ENCODE measurements at places on chromosomes 5 and 9.

DNA sequence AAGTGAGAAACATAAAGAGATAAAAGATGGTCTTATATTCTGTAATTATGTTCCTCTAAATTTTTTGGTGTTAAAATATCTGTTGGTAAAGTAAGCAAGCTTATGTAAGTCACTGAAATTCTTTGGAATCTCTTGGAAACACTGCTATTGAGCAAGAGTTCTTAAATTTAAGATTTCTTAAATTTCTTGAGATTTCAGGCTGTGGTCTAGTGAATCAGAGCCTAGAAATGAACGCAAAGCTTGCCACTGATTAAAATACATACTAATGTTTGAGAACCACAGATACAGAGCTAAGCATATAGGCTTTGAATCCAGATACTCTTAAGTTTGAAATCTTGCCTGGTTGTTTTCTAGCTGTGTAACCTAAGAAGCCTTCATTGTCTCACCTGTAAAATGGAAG lies 133.4 kb downstream of the TRPM3 start:
- no peak for DNase-seq

- DNase-seq = no peak
Observed at GRCh38 chr5:167864801-167865200, 426.6 kb upstream of the WWC1 start.

DNA sequence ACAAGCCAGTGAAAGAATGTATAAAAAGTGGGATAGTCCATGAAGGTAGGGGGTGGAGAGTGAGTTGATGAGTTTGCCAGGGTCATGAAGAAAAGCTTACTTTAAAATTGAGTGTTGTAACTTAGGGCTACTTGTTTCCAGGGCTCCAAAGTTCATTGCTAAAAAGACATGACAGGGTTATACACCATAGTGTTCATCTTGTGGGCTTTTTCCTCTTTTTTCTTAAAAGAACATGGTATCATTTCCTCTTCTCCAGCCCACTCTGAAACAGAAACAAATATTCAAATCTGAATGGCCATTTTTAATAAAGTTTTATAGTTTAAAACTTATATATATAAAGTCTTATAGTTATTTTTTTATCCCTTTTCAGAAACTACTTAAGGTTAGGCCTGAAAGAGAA lies 115.7 kb upstream of the SMC2 start:
- DNase-seq = no peak

DNA sequence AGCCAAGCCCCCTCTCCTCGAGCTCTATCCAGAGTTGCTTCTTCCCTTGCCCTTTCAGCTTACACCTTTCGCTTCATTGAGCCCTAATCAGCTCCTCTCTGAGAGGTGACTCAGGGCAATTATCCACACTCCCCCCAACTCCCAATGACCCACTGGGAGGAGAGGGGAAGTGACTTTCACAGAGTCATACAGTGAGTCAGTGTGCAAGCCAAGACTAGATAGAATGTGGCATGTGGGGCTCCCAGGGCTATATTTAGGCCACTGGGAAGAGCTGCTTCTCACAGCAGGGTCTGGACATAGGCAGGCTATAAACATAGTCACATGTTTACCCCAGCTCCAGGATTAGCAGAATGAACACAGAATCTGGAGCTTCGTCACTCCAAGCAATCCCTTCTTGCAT lies 57.4 kb downstream of the NRG2 start:
- DNase-seq = no peak

GRCh38 chr5:42620579-42621216 lies 135.9 kb upstream of the CCDC152 start:
- no peak for DNase-seq

GRCh38 chr9:14511452-14511851 lies 181.8 kb downstream of the ZDHHC21 start:
- no peak for DNase-seq

DNA sequence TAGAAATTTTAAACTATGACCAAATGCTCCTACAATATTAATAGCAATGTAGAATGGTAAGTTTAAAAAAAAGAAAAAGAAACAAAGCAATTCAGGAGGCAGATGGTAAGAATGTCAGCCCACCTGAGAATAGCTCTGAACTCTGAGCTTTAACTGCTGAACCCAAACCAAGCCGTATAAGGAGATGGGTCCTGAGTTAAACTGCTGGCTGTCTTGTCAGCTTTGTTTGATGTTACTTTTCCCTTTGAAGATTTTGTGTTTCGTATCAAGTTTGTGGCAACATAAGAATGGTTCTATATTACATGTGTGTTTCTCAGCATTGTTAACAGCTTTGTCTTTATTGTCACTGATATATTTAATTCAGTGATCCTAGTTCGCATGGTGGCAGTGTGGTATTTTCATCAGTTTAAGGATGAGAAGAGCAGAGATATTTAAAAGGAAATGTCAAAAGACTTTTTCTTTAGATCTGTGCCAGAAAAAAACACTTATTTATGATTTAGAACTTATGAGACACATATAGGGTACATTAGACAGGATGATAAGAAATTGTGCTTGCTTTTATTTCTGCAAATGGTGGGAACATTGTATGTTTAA lies 390.1 kb downstream of the CCDC171 start:
- DNase-seq = no peak

Data from Karpas-422 (cell line).